ENCODE measurements at places on chromosomes 2 and 18.

DNA sequence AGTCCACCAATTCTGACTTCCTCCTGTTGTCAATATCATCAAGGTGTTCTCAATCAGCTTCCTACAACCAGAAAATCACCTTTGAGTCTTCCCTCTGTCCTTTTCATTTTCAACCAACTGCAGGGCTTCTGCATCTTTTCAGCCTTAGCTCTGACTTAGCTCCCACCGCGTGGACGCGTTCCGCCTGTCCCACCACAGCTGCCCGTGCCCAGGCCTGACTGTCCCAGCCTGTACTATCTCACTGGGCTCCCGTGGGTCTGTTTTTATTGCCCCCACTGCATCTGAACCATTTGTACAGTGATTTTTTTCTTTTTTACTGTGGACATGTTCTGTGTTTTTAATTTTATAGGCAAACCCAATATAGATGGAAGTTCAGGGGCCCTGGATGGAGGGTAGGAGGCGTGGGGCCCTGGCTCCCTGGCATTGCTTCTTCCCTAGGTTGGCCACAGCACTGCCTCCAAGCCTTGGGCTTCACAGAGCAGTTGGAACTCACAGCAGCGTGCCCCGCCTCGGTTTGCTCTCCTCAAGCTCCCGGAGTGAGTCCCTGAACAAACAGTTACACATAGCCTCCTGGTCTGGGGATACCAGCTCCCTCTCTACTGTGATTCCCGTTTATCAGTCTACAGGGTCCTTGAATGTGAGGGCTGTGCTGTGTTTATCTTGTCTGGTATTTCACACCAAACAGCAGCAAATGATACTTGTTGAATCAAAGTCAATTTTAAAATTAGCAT lies 280.6 kb upstream of the PXDN start:
- DNase-seq: no peak

GRCh38 chr2:7241041-7241745 lies 324.0 kb downstream of the RNF144A start:
- no peak for DNase-seq

- DNase-seq: peak; percentile 51
Measured at GRCh38 chr18:54968807-54969206, 9.5 kb upstream of the CCDC68 start.

GRCh38 chr2:59701271-59701994 lies 852.0 kb downstream of the BCL11A start:
- no peak for DNase-seq

DNA sequence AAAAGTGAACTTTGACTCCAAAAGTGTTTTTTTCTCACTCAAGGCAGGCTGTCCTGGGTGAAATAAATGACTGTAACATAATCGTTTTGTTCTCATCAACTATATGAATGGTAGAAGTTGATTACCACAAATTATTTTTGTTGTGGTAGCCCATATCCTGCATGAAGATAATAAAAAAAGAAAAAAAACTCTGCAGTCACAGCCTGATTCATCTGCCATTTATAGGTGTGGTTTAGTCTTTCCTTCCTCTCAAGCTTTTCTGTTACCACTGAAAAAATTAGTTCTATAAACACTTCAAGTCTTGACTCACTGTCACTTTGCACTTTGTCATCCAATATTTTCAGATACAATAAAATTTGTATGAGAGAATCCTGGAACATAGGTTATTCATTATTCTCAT lies 522.0 kb downstream of the PLCL1 start:
- no peak for DNase-seq

DNA sequence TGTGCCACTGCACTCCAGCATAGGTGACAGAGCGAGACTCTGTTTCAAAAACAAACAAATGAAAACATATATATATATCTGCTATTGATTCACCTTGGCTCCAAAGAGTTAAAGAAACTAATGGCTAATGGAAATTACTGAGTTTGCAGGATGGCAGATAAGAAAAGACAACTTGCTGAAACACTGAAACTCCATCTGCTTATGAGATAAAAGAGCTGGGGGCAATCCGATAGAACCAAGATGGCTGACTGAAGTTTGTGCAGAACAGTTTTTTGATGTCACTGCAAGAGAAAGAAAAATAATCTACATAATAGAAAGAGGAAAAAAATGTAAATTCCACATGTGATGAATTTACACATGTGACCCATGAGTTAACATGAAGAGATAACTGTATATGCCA lies 88.2 kb downstream of the LRATD1 start:
- no peak for DNase-seq

GRCh38 chr18:49398331-49398730 lies 62.1 kb downstream of the DYM start:
- no peak for DNase-seq

- DNase-seq: no peak
Measured at GRCh38 chr2:208638059-208638458, 231.5 kb downstream of the PTH2R start.

GRCh38 chr2:21761361-21761760 lies 637.6 kb downstream of the TDRD15 start:
- no peak for DNase-seq

- no peak for DNase-seq
Measured at GRCh38 chr2:32626639-32627221, 1.1 kb upstream of the TTC27 start.

GRCh38 chr18:12995424-12995823 lies 4.3 kb downstream of the CEP192 start:
- DNase-seq: no peak

DNA sequence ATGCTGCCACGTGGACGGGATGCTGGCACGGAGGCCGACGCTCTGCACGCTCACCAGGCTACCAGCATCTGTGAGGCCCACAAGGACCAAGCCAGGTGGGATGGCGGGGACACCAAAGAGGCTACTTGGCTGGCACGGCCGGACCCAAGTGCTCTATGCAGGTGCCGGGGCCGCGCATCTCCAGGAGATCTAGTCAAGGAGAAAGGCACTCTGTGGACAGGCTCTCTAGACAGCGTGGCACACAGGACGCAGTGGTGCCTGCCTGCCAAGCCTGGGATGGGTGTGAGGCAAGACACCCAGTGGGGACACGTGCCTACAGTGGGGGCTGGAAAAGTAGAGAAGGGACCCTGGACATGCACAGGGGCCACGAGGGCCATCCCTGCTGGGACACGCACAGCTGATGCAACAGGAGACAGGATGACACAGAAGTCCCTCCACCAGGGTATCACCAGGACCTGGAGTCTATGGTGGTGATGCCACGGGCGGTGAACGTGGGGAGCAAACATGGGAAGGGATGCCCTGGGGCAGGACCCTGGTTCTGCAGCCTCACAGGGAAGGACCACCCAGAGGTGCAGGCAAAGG lies 28.5 kb downstream of the ZNF516 start:
- DNase-seq: no peak

- no peak for DNase-seq
Measured at GRCh38 chr18:55488473-55488872, 99.5 kb downstream of the TCF4 start.

GRCh38 chr2:150309311-150310080 lies 178.0 kb downstream of the RND3 start:
- no peak for DNase-seq

Data from NCI-H82 (cell line).